ENCODE measurements at places on chromosomes 6 and 20.
A peak's percentile ranks its signal among the peaks of the same experiment; 100 is the strongest.

DNA sequence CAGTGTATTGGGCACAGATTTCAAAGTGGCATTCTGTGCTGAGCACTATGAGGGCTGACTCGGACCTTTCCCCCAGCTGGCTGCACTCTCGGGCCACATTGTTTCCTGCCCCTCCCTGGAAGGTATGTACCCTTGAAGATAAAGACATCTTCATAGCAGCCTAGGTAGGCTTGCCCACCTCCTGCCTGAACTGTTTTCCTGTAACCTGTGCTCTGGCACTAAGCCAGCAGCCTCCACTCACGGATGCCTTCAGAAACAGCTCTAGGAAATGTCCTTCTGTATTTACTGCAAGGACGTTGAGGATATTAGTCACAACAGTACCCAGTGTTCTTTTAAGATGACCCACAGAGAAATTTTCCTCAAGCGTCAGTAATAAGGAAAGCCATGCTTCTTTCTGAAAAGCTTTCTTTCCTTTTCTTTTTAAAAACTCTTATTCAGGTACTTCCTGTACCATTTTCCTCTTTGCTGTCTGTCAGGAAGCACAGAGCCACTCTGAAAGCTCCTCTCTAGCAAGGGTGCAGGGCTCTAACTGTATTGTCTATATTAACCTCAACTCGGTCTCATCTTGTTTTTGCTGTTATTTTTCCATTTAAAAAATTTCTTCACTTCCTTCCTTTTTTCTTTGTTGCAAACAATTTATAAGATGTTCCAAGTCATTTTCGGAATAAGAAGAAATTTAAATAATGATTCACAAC lies 43.5 kb downstream of the TTI1 start:
- DNase-seq: no peak

DNA sequence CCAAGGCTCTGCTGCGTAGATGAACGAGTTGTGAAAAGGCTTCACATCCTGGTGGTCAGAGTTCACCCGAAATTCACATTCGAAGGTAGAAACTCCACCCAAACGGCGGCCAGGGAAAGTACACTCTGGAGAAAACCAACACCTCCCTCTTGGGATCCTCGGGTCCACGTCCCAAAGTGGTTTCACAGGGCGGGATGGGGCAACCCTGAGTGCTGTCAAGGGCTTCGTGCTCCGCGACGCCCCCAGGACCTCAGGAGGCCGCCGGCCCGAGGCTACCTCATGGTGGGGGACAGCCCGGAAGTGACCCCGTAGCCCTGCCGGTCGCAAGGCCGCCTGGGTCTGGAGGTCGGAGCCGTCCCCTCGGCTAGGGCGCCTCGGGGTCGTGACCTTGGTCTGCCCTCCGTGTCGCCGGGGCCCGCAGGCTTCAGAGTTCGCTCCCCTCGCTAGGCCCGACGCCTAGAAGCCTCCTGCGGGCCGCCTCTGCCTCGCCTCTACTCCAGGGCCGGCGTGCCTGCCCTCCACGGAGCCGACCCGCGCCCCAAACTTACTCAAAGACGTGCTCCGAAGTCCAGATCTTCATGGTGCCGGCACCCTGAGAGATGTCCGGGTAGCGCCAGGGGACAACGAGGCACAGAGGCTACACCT lies at the start of gene PRELID3B:
PRELID3B (minus strand) TSS at position 636 of the 645 bp plus-strand sequence; CDS start at position 580, 56 bp downstream.
- DNase-seq: peak; percentile 9

DNA sequence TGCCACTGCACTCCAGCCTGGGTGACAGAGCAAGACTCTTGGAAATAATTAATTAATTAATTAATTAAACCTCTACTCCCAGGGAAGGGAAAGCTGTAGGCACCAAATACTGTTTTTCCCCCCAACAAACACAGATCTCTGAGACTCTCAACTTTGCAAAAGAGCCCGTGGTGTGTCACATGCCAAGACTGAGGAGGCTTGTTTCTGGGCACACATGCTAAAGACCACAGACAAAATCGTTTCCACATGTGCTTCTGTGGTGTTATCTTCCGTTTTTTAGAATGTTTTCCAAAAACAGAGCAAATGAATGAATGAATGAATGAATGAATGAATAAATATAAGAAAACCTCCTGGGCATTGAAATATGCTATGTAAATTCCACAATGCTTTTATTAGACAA lies 55.6 kb upstream of the ATXN1 start:
- DNase-seq: no peak

GRCh38 chr20:38446441-38447209 lies 11.5 kb upstream of the SNHG17 start:
- DNase-seq: peak; percentile 93

- no peak for DNase-seq
These were observed 13.0 kb downstream of the PSMG4 start for GRCh38 chr6:3271756-3272155.

DNA sequence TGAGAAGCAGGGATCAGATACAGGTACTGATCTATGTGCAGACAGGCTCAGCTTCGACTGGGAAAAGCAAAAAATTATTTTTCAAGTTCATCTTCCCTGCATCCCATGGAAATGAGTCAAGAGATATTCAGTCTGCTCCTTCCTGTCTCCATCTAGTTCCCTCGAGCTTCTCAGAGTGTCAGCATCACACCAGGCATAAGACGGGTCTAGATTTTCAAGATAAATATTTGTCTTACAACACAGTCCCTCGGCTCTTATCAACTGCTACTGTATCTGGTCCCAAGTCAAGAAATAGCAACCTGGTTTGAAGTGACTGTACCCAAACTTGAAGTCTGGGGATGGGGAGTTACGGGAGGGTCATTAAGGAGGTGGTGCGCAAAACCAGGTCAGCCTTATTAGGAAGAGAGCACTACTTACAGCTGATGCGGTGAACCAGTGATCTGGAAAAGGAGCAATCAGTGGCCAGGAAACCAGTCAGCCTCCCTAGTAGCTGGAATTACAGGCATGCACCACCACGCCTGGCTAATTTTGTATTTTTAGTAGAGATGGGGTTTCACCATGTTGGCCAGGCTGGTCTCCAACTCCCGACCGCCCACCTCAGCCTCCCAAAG lies 29.7 kb downstream of the ZMYND8 start:
- no peak for DNase-seq

- no peak for DNase-seq
These were observed 121.7 kb upstream of the EXOC2 start for GRCh38 chr6:814378-815347.

All from activated CD4-positive, alpha-beta T cell treated with anti-CD3 and anti-CD28 coated beads for 4 hours (primary cell).